ENCODE measurements at places on chromosomes 3 and 15.

DNA sequence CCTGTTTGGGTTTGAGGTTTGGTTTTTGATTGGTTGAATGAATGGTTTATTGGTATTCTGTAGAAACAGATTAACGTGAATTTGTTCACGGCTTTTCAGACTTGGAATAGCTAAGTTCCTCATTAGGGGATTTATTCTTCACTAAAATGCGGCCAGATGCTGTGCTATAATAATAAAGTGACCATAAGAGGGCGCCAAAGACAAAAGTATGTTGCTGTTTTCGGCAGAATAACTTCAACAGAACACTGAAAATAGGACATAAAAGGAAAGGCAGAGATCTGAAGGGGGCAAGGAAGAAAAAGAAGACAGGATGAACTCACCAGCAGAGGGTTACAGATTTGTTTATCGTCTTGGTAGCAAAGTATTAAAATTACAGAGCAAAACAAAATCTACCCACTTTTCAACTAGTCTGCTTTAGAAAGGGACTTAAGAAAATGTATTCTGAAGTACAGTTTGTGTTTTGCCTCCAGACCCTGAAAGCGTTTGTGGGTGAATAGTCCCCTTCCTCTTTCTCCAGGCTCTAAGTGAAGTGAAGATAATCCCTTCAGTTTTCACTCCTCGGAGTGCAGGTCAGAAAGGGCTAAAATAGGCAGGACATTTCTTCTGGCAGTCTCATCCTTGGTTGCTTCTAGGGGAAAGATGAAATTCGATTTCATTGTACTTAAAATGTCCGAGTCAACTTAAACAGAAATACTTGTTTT is 147.6 kb downstream of the IL20RB start:
- DNase-seq: peak; percentile 57

DNA sequence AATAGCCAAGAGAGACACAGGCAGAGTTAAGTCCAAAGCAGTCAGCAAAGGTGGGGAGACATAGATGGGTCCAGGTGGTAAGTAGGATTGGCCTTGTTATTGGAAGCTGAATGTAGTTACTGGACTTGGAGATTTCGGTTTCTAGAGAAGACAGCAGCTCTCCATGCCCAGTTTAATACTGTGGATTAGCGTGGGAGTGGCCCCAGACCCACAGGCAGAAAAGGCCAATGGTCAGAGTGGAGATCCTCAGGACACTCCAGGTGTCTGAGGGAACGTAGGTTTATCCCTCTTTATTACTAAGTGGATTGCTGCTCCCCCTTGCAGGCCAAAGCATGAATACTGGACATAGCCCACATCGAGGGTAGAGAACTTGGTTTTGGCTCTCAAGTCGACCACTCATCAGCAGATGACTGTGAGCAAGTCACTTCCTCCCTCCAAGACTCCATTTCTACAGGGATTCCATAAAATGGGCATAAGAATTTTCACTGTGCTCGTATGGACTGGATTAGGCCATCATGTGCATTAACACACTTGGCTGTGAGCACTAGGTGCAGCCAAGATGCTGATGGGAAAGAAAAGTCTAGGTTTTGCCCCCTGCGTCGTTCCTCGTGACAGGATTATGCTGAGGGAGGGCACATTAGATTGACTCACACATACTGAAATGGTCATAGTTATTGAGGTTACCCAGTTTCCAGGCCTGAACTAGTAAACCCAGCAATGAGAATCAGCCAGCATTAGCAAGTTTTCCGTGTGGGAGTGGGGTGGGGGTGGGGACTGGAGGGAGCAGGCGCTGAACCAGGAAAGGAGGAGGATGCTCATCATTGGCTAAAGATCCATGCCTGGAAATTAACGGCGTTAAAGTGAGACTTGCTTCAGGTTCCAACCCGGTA is 225.2 kb upstream of the TPRG1 start:
- DNase-seq: no peak

GRCh38 chr3:186185194-186185787 is 76.4 kb upstream of the ETV5 start:
- no peak for DNase-seq

GRCh38 chr3:179558742-179559364 is 3.9 kb upstream of the ACTL6A start:
- peak; percentile 66 for DNase-seq

DNA sequence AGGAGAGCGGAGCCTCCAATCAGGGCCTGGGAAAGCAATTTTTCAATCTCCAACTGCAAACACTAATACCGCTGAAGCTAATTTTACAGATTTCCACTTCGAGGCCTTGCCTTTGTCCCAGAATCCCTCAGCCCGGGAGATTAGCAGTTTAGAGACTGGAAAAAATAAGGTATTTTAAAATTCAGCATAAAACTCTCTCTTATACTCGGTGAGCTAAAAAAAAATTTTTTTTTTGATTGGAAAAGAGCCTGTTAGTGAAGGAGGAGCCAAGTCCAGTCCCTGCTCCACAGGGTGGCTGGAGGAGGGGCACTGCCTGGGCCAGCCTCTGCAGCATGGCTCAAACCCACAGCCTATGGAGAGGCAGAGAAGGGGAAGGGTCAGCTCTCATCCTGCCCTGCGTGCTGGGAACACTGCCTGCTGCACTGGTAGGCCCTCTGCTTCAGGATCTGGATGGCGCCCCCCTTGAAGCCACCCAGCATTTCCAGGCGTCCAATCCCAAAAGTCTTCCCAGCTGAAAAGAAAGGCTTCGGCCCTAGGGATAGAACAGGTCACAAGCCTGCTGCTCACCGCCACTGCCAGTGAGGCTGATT is 48.9 kb downstream of the CACNA2D2 start:
- no peak for DNase-seq

DNA sequence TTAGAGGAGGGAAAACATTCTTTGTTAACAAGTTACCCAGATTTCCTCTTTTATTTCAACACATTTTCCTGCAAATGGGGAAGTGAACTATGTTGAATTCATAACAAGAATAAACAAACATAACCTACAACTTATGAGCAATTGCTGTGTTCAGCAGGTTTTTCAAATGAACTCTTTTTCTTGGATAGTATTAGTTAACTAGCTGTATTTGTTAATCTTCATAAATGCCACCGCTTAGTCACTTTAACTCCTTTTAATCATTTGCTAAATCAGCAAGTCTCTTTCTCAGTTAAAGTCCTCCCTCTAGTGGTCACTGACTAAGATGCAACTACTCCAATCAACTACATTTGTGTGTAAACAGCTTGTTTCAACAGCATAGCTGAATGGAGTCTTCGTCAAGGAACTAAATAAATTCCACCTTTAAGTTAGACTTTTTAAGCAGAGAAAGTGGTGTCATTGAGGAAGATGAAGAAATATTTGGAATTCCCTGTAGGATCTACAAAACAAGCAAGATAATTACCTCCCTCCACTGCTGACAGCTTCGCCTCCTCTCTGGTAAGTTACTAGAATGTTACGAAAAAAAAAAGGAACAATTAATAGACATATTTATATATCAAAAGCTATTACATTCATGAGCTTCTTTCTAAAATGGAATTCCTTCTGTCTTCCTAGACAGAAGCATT is 1122.0 kb downstream of the ROBO1 start:
- peak; percentile 62 for DNase-seq

- DNase-seq: no peak
Observed at GRCh38 chr15:33152502-33153109, 41.9 kb downstream of the FMN1 start.

GRCh38 chr15:70566989-70567388 is 196.4 kb downstream of the UACA start:
- no peak for DNase-seq

DNA sequence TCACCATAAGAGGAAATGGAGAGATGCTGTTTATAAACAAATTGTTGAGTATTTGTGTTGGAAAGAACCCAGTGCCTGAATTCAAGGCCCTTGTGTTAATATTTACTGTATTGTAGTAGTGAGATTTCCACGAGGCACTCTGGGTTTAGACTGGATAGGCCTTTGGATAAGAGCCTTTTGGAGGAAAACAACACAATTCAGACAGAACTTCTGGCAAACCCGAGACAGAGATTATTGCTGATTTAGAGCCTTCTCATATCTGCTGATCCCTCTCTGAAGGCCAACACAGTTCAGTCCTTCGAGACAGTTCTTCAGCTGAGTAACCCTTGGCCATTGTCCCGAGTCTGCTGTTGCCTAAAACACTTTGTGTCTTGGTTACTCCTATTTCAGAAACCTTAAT is 55.7 kb downstream of the LMCD1 start:
- no peak for DNase-seq

DNA sequence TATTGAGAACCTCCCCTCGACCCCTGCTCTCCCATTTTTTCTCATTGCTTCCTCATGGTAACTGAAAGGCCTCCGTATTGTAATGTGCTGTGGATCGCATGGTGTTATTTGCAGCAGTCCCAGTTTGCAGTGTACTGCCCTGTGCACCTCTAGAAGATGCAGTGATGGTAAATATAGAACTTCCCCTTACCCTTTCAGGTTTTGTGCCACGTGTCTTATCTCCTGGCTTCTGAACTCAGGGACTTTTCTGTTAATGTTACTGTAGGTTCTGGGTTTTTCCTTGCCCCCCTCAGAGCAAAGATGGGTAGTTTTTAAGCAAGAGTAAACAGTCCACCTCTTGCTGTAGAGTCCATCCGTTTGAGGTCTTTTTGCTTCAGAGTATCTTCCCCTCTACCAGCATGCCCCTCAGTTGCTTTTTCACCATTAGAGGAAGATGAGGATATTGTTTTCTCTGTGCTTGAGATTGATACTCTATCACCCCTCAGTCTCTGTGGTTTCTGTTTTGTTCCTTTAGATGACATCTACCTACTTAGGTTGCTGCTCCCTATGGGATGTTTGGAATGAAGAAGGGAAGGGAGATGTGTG is 22.4 kb downstream of the CHD2 start:
- DNase-seq: no peak

DNA sequence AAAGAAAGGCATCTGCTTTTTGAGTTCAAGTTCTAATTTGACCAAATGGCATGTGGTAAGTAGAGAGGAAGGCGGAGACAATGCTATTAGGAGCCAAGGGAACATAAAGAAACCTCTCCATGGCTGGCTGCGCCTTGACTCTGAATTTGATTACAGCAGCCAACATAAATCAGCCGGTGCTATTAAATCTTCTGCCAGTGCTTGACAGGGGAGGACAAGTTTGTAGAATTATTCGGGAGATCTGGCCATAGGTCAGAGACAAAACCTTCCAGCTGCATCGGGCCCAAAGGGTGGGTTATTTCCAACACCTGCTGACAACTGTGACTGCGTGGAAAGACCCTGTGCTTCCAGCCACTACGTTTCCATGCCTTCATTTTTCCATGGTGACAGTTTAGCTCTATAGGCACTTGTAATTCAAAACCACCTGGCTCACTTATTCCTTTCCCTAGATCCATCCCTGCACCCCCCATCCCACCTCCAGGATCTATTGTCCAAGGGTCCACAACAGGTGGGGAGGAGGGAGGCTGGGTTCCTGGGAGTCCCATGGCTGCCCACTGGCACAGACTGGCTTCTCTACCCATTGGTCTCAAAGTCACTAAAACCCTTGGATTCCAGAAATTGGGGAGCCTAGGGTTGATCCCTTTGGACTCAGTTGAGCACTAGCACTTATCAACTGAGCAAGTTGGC is 15.9 kb downstream of the COLQ start:
- peak; percentile 72 for DNase-seq

DNA sequence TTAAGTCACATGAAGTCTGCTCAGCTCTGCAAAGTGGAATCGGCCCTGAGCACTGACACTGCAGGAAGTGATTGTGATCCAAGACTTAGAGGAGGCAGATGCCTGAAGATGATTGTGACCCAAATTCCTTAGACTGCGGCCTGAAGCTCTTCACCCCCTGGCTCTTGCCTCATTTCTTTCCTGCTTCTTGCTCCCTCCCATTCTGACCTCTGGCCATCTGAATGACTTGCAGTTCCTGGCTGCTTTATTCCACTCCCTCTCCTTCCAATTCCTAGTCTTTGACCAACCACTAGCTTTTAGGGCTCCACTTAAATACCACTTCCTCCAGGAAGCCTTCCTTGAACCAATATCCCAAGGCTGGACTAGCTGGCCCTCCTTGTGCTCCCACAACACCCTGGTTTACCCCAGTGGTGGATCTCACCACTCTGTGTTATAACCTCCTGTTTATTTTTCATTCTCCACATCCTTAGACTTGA is 9.9 kb upstream of the EPB42 start:
- no peak for DNase-seq

GRCh38 chr15:33026614-33027013 is 167.9 kb downstream of the FMN1 start:
- DNase-seq: no peak

GRCh38 chr3:119937229-119937628 is 155.3 kb downstream of the NR1I2 start:
- DNase-seq: no peak

DNA sequence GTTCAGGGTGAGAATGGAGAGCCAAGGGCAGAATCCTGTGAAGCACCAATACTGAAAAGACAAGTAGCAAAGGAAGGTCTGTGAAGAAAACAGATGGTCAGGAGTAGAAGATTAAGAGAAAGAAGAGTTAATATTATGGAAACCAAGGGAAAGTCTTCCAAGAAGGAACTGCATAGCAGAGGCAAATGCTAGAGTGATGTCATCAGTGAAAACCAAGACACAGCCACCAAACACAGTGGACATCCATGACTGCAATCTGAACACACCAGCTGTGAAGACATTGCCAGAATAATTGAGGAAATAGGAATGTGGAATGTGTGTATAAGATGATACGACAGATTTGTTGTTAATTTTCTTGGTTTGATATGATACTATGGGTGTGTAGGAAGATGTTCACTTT is 26.8 kb upstream of the ZBTB38 start:
- no peak for DNase-seq

- no peak for DNase-seq
Observed at GRCh38 chr3:185880600-185880999, 55.8 kb upstream of the IGF2BP2 start.

DNA sequence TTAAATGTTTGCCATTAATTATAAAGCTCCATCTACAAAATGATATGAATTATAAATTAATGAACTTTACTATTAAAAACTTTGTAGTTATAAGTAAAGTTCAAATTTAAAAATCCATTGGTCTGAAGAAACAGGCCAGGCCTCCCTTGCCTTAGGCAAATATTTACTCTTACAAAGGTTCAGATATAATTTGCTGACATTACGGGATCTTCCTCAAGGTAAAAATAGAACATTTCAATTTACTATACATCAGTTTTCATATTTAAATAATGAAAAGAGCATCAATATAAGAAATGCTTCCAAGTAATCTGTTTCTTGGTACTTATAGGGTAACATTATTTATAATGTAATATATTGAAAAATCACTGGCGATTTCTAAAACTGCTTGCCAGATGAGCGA is 3.7 kb downstream of the CMTM6 start:
- no peak for DNase-seq

DNA sequence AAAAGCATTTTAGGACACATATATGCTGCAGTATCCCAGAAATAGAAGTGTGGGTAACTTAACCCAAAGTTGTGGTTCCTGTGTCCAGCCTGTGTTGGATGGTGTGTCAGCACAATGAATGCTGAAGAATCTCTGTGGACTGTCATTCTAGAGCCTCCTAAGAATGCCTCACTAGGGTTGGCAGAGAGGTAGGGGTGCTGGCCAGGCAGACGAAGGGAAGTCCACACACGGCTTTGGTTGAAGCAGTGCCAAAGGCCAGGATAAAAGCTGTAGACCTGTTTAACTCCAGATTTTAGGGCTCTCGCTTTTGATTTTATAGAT is 43.7 kb upstream of the TIPARP start:
- no peak for DNase-seq

All from NCI-H1417 (cell line).